ENCODE measurements at places on chromosomes 16 and 17.

- no peak for DNase-seq
Measured at GRCh38 chr17:78132767-78133178, 2.2 kb downstream of the TMC8 start.

DNA sequence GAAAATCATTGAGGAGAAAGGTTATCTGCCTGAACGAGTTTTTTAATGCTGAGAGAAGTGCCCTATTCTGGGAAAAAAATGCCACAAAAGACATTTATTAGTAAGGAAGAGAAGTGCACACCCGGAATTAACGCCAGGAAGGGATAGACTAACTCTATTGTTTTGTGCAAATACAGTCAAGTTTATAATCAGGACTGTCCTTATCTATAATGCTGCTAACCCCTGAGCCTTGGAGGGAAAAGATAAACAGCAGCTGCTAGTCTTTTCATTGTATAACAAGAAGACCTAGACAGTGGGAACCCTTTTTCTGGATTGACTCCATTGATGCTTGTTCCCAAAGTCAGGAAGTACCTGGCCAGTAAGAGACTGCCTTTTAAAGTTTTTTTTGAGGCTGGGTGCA, 26.5 kb downstream of the BCAS3 start:
- DNase-seq, result no peak

GRCh38 chr17:16178836-16179235, 36.5 kb downstream of the NCOR1 start:
- DNase-seq, result no peak

DNA sequence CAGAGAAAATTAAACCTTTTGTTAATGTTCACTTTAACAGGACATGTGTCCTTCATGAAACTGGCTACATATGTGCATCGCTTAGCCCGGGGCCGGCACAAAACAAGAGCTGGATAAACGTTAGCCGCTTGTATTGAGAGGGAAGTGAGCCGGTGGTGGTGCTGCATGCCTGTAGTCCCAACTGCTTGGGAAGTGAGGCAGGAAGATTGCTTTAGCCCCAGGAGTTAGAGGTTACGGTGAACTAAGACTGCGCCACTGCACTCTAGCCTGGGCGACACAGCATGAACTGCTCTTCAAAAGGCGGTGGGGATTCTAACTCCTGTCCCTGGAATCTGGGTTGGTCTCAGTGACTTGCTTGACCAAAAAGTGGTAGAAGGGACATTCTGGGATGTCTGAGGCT, 15.0 kb upstream of the SPHK1 start:
- no peak for DNase-seq

GRCh38 chr16:54930869-54931119, 129 bp downstream of the IRX5 start:
- no peak for DNase-seq

DNA sequence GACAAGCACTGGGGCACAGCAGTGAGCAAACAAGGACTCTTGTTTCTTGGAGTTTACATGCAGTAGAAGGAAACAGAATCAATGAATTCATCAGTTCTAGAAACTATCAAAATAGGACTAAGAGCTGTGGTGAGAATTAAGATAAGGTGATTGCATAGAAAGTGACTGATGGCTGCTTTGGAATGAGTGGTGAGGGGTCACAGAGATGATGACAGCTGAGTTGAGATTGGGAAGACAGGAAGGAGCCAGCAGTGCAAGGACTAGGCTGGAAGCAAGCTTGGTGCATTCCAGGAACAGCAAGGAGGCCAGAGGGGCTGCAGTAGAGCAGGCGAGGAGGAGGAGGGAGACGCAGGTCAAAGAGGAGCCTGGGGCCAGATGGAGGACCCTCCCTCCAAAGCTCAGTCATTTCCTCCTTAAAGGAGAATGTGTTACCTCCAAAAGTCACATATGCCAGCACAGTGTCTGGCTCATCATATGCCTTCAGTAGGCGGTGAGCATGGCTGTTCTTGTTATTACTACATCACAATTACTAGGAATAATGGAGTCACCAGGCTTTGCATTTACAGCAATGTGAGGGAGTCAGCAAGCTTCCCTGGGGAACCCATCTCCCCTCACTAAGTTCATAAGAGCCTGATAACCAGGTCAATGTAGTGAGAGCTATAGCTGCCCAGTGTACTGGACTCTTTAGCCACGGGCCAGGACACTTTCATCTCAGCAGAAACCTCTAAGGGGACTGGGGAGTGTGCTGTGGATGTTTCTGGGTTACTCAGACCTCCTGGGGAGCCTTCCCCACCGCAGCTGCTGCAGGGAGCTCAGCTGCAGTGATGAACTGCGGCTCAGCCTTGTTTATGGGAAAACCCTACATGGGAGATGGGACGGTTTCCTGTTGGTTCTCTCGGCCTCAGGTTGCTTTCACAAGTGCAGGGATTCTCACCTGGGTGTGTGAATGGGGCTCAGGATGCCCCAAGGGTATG, 157.2 kb downstream of the SEC14L1 start:
- DNase-seq, result no peak

DNA sequence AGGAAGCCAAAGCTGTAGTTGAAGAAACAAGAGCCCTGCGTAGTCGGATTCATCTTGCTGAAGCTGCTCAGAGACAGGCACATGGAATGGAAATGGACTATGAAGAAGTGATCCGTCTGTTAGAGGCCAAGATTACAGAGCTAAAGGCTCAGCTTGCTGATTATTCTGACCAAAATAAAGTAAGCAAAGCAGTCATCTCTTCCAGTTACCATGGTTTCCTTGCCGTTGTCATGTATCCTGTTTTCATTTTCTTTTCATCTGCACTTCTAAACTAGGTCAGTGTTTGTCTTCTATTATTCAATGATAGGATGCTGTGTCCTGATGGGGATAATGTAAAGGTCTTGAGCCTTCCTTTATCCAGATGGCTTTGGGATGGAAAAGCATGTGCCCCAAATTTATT, 104.3 kb downstream of the STXBP4 start:
- DNase-seq, result no peak

DNA sequence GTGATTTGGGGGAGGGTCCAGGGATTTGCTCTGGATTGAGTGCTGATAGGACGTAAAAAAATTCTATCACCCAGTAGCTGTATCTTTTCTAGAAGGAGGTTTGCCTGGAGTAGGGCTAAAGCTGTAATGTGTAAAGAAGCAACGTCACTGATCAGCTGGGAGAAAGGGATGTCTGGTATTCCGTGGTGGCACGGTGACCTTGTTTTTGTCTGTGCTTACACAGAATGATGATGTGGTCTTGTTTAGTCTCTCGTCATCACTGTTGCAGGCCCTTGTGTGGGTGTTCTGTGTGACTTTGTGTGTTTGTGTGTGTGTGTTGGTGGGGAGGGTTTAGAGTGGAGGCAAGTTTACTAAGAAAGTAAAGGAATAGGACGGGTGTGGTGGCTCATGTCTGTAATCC, 22.5 kb upstream of the ARHGAP17 start:
- DNase-seq, result no peak

DNA sequence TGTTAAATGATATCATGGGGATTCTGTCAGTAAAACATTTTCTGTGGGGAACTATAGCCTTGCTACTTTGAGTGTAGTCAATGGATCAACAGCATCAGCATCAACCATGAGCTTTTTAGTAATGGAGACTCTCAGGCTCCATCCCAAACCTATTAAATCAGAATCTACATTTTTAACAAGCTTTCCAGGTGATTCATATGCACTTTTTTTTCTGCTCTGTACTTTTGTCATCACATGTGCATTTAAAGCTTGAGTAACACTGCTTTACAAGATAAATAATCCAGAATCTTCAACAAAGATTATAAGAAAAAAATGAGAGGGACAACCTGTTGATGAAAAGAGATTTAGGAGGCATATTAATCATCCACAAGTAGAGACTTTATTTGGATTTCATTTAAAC, 23.5 kb downstream of the NUP93 start:
- no peak for DNase-seq

DNA sequence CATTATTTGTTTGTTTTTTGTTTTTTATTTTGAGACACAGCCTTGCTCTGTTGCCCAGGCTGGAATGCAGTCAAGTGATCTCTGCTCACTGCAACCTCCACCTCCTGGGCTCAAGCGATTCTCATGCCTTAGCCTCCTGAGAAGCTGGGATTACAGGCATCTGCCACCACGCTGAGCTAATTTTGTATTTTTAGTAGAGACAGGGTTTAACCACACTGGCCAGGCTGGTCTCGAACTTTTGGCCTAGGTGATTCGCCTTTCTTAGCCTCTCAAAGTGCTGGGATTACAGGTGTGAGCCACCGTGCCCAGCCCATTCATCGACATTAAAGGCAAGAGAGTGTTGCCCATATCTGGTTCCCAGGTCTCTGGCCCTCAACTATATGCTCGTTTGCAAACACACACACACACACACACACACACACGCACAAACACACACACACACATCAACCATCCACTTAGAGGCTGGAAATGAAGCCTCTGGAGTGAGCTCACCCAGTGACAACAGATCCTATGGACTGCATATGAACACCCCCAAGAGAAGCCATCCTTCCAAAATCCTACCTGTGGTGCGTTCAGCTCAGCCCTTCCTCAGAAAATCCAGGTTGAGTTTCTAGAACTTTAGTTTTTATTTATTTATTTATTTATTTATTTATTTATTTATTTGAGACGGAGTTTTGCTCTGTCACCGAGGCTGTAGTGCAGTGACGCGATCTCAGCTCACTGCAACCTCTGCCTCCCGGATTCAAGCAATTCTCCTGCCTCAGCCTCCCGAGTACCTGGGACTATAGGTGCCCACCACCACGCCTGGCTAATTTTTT, 12.3 kb upstream of the SEPHS2 start:
- DNase-seq, result no peak

- DNase-seq, result no peak
Measured at GRCh38 chr16:79064256-79064972, 536.1 kb downstream of the MAF start.

DNA sequence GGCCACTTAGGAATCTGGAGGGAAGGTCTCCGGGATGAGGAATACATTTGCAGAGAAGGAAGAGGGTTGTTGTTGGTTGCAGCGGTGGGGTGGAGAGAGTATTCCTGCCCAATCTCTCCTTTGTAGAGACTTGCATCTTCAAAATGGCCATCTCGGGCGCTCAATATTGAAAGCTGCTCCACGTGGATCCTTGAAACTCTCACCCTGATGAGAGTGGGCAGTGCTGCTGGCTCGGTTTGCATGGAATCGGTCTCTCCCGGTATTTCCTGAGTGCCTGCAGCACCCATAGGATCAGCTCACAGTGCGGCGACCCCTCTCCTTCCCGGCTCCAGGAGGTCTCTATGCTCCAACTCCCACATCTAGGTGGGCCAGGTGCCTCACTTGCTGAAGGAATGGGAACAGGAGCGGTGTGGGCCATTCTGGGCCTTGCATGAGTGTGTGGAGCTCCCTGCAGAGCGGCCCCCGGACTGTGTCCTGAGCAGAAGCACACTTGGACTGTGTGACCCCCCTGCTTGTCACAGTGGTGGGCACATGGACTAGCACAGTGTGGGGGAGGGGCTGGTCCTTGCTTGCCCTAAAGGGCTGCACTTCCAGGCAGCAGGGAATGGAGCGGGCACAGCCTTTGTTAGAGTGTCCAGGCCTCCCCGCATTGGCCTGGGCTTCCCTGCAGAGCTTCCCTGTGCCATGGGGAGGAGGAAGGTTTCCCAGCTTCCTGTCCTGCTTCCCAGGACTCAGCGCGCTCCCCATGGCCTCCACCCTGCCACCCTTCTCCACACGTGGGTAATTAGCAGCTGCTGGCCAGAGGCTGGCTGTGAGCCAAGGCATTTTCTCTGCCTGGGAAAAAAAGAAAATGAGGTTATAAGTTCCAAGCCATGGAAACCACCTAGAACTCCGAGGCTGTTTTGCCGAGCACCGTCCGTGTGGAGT, 139.3 kb downstream of the IRF8 start:
- DNase-seq, result no peak

GRCh38 chr17:2564877-2565276, 28.6 kb upstream of the PAFAH1B1 start:
- no peak for DNase-seq

DNA sequence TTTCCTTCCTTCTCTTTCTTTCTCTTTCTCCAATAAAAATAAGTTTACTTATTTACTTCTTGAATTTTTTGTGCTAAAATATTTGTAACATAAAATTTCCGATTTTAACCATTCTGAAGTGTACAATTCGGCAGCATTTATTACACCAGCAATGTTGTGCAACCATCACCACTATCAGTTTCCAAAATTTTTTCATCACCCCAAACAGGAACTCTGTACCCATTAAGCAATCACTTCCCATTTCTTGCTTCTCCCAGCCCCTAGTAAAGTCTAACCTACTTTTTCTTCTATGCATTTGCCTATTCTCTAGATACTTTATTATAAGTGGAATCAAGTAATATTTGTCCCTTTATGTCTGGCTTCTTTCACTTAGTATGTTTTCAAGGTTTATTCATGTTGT, 2.5 kb upstream of the HP start:
- DNase-seq, result peak; percentile 71

DNA sequence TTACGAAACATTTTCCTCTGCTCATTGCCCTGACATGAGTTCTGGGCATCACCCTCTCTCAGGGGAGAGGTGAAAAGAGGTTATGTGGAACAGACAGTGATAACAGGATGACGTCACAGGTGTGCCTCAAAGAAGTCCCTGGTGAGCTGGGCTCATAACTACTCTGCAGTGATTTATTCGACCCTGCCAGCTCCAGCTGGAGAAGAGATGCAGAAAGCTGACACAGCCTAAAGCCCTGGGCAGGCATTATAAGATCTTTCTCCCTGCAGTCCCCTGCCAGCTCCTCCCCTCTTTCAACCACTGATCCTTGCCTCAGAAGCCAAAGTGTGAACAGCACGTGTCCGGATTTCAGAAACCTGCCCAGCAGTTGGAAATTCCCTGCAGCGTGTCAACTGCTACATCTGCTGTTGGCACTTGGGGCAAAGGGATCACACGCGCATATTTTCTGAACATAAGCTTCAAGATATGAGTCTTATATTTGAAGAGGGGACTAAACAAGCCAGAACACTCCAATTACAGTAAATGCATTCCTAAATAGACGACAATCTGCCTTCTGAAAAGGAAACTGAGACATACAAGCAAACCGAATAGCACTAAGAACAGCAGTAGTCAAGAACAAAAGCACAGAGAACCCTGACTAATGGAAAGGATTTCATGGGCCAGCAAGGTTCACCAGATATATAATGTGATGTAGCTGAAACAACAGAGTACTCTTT, 80.5 kb downstream of the SMG6 start:
- no peak for DNase-seq

DNA sequence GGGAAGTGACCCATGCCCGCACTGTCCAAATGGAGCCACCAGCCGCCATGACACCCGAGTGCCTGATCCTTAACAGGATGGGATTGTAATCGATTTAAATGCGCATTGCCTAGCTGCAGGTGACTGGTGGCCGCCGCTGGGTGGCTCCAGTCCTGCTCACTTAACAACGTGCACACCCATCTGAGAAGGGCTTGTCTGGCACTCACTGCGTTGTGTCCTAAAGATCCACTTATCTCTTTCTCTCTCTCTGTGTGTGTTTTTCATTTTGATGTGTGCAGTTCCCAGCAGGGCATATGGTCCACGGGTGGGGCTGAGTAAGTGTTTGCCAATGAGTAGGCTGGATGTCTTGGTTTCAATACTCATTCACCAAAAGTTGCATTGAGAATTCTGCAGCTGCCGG, 80.6 kb downstream of the IRF8 start:
- DNase-seq, result no peak
